NB4 (cell line): ENCODE measurements at places on chromosomes 16 and 17.

GRCh38 chr17:63714550-63715277, 14.8 kb upstream of the LIMD2 start:
- no peak for DNase-seq

GRCh38 chr17:81417049-81417878, 22.0 kb downstream of the BAHCC1 start:
- no peak for DNase-seq

DNA sequence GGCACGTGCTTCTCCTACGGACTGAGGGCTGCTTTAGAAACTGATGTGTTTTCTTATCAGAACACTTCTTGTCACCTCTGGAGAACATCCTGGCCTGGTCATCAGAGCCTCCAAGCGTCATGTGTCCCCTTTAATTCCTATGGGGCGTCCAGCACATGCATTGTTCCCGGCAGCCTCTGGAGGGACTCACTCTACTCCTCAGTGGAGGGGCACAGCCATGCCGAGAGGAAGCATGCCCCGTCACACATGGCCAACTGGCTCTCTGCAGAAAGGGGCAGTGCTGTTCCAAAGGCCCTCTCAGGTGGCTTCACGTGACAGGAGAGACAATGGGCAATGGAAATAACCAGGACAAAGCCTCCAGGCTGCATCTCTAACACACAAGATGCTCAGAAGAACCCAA, 31.8 kb downstream of the CDRT15L2 start:
- DNase-seq, result no peak

DNA sequence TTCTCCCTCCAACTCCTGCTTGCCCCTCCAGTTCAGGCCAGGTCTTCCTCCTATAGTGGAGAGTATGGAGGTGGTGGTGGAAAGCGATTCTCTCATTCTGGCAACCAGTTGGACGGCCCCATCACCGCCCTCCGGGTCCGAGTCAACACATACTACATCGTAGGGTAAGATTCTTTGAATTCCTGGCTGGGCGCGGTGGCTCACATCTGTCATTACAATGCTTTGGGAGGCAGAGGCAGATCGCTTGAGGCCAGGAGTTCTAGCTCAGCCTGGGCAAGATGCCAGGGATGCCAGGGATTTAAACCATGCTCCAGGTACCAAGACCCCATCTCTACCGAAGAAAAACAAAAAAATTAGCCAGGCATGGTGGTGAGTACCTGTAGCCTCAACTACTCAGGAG, 1.4 kb downstream of the ZG16 start:
- no peak for DNase-seq
